Non-pigmented ciliary epithelial cell (primary cell): ENCODE measurements at places on chromosomes 7 and 10.

DNA sequence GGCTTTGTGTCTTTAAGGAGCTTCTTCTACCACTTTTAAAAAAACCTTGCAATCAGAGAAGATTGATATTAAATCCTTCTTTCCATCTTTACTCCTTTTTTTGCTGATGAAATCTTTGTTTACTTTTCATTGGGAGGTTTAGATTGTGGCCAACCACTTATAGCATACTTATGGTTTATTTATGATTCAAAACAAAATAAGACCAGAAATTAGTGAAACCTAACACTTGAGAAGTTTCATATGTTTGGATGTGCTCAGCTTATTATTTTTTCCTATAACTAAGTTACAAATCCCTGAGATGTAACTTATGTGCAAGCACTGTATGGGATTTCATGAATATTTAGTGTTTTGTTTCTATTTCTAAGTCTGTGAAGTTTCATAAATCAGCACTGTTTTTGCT lies 13.5 kb upstream of the PRPS1L1 start:
- DNase-seq = no peak

GRCh38 chr10:111203615-111204014 lies 126.8 kb downstream of the ADRA2A start:
- no peak for DNase-seq

- no peak for DNase-seq
Measured at GRCh38 chr7:155354371-155355048, 56.8 kb downstream of the INSIG1 start.

- DNase-seq = no peak
Measured at GRCh38 chr10:93820434-93820833, 62.7 kb downstream of the LGI1 start.

GRCh38 chr7:31776616-31777015 lies 89.6 kb downstream of the PPP1R17 start:
- DNase-seq = peak; percentile 50

DNA sequence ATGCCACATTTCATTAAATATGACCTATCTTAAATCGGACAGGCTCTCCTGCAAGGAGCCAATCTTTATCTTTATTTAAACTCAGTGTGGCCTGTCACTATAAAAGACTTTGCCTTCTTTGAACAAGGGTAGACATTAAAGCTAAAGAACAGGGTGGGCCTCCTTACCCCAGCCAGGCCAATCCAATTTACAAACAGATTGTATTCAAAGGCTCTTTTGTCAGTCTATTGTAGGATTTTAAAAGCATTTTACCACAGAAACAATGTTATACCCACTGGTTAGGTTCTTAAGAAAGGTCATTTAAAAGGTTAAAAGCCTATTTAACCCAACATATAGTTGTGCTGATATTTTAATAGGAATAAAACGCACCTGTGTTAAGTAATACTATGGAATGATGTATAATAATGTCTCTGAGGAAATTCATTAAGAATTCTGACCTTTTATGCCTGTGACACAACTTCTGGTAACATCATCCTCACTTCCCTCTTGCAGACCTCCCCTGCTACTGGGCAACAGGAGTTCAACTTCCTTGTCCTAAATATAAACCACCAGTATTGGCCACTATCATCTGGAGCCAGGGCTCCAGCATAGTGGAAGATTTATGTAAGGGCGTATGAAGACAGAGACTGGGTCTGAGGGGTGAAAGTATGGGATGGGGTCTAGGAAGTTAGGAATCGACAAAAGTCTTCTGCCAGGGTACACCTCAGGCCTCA lies 32.5 kb downstream of the MTERF1 start:
- no peak for DNase-seq
